Activated effector memory CD4-positive, alpha-beta T cell treated with Interleukin-2 at 50 U/mL for 16 hours (primary cell): ENCODE measurements at places on chromosomes 7 and 10.
A peak's percentile ranks its signal among the peaks of the same experiment; 100 is the strongest.

DNA sequence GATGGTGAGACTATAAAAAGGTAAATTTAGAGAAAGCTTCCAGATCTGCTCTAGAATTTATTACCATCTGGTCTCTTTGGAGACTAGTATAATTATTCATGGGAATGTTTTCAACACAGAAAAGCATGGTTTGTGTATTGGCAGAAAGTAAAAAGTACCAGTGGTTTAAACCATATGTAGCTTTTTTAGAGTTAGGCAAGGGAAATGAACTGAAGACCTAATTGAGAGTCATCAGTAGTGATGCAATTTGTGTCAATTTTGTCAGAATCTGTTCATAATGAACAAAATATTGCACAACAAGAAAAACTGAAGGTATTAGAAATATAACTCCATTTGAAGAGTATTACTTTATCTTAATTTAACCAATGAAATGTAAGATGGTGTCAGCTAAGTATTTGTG is 181.4 kb downstream of the ADK start:
- no peak for DNase-seq

- no peak for DNase-seq
These were observed 33.2 kb downstream of the PITRM1 start for GRCh38 chr10:3139216-3139910.

- DNase-seq: no peak
These were observed 427.1 kb downstream of the GALNT17 start for GRCh38 chr7:71558806-71559613.

DNA sequence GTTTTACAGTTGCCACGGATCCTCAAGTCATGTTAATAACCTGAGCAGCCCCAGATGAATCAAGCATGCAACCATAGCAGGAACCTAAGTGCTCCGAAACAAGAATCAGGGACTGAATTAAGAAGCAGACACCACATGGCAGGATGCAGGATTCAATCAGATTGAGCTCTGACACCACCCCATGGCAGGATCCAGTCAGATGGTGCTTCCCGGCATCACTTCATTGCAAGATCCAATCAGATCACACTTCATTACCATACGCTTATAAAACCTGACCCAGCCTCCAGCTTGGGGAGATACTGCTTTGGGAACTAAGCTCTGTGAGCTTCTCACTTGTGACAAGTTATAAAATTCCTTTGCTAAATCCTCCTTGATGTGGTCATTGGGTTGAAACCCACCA is 55.3 kb downstream of the ABCB4 start:
- no peak for DNase-seq

- DNase-seq: no peak
These were observed 64.7 kb upstream of the THSD7A start for GRCh38 chr7:11896663-11897062.

- DNase-seq: no peak
These were observed 55.1 kb downstream of the CHST3 start for GRCh38 chr10:72019085-72019876.

DNA sequence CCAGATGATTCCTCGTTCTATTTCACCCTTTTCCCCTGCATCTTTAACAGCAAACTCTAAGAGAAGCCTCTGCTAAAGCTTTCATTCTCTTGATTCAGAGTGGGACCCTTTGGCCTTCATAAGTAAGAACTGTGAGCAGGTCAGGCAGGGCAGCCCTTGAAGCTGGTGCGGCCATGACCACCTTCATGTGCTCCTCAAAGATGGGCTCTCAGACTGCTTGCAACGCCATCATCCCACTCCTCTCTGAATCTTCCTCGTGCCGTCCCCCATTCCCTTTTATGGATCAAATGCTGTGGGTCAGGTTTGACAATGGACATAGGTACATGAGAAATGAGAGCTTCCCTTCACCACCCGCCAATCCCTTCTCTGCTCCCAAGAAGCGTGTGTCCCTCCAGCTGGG is 207.4 kb downstream of the TCF7L2 start:
- no peak for DNase-seq

GRCh38 chr7:153522261-153522660 is 529.9 kb upstream of the DPP6 start:
- DNase-seq: no peak

GRCh38 chr7:40175725-40176510 is 41.1 kb downstream of the SUGCT start:
- no peak for DNase-seq

GRCh38 chr10:30861221-30861620 is 170.4 kb downstream of the ZNF438 start:
- DNase-seq: no peak

DNA sequence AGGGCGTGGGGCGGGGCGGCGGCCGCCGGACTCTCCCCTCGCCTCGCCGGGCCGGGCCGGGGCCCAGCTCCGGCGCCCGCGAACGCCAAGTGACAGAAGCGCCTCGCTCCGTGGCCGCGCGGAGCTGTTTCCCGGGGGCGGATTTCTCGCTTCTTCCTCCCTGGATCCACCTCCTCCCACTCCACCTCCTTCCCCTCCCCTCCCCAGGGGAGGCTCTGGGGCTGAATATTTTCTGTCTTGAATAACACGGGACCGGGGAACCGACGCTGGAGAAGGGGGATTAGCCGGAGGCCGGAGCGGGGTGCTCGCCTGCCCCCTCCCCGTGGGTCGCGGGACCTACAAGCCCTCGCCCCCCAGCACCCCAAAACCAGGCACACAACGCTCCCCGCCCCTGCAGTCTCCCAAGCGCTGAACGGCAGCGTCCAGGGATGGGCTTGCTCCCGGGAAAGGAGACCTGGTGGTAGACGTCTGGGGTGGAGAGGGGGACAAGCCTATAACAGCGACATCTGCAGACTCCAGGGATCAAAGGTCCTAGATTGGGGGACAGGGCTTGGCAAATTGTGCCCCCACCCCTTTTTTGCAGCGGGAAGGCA is at the start of gene ARHGAP21:
ARHGAP21 (minus strand) TSS at position 100 of the 593 bp plus-strand sequence. CDS start 1,988 bp downstream, outside the sequence.
- peak; percentile 18 for DNase-seq

GRCh38 chr10:126908225-126908624 is 3.0 kb downstream of the DOCK1 start:
- no peak for DNase-seq

GRCh38 chr7:104054362-104054761 is 64.9 kb upstream of the RELN start:
- no peak for DNase-seq

- peak; percentile 32 for DNase-seq
These were observed 81.6 kb downstream of the PRKAG2 start for GRCh38 chr7:151795168-151795811.

GRCh38 chr7:76233538-76234281 is 32.0 kb downstream of the SRRM3 start:
- no peak for DNase-seq

GRCh38 chr10:130711072-130711471 is 574.9 kb downstream of the GLRX3 start:
- no peak for DNase-seq

GRCh38 chr7:157830331-157830730 is 493.5 kb downstream of the DNAJB6 start:
- no peak for DNase-seq

DNA sequence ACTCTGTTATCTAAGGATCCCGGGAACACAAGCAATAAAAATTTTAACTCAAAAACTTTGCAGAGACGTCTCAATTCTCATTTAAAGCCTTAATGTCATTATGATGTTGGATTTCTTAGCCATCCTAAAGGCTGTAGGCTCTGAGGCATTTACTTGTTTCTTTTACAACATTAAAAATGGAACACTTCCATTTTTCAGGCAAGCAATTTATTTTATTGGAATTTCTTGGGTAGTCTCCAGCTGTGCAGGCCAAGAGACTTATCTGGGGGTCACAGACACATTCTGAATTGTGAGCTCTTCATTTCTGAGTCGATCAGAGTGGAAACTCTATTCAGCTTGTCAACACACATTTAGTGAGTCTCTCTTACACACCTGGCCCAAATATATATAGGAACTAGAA is 48.0 kb upstream of the KIF5B start:
- no peak for DNase-seq

GRCh38 chr10:72316748-72317435 is 37.8 kb downstream of the DNAJB12 start:
- DNase-seq: peak; percentile 59

DNA sequence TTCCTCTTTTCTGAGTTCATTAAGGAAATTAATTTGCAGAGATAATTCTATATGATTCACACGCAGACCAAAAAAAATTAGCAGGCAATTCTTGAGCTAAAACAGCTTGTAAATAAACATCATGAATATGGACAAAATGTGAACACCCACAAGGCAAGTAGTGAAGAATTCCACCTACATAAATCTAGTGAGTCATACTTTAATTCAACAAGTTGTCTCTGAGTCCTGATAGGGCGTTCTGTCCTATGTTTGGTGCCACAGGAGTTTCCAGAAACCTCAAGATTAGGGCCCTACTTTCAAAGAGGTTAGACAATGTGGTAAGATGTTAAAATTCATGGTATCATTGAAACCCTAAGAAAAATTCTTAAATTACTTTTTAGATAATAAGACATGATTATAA is 122.3 kb downstream of the SGMS1 start:
- DNase-seq: no peak

GRCh38 chr10:80538481-80539185 is 931 bp downstream of the SH2D4B start:
- no peak for DNase-seq

- no peak for DNase-seq
These were observed 253.7 kb downstream of the SFMBT2 start for GRCh38 chr10:7157091-7157490.

DNA sequence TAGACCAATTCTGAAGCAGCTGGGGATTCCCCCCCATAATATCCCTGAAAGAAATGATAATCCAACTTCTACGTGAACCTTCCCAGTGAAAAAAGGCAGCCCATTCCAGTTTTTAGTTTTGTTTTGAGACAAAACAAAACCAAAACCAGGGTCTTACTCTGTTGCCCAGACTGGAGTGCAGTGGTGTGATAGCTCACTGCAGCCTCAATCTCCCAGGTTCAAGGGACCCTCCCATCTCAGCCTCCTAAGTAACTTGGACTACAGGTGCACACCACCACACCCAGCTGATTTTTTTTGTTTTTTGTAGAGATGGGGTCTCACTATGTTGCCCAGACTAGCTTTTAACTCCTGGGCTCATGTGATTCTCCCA is 12.5 kb upstream of the ARPC1A start:
- DNase-seq: no peak

GRCh38 chr7:105764506-105764905 is 111.9 kb downstream of the ATXN7L1 start:
- no peak for DNase-seq

GRCh38 chr10:118955951-118956801 is 73.3 kb upstream of the NANOS1 start:
- no peak for DNase-seq

DNA sequence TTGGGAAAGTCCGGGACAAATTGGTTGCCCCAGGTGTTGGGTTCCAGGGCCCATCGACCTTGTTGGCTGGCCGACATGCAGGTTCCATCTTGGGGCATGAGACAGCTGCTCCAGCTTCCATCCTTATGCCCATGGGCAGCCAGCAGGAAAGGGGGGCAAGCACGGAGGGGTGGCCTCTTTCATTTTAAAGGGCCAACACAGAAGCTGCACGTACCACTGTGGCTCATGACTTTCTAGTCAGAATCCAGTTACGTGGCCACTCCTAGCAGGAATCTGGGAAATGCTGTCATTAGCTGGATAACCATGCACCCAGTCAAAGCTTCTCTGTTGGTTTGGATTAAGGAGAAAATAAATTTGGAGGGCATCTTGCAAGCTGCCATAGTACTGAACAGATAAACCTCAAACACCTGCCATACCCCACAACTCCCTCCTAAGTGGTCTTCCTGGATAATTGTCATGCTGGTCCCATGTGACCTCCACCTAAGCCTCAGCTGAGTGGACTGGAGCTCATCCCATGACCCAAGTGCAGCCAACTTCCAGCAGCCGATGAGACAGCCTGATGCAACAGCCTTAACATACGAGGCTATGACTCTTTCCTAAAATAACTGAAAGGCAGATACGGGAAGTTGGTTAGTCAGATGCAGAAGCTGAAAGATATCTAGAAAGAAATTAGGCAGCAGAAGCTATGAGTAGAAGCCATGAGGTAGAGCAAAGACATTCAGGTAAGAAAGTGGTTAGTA is 21.4 kb upstream of the GSDME start:
- DNase-seq: no peak

DNA sequence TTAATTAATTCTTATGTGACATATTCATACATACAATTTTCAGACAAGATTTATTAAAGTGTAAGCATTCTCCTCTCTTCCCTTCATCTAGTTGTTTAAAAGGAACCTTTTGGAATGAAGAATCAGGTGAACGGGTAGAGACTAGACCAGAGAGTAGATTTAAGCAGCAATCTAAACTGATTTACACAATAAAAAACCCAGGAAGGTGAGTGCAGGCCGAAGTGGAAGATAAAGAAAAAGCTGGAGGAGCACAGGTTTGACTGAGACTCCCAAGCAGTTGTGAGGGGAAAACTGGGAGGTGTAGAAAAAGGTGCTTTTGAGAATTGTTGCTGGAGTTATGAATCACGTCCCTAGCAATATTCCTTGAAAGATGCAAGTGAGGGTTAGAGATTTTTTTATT is 601.1 kb downstream of the SORCS1 start:
- DNase-seq: no peak
